ENCODE measurements at places on chromosomes 2 and 18.
A peak's percentile ranks its signal among the peaks of the same experiment; 100 is the strongest.

GRCh38 chr2:66604326-66604725 is 169.4 kb downstream of the MEIS1 start:
- DNase-seq = no peak

- DNase-seq = no peak
Observed at GRCh38 chr2:16629044-16629443, 36.6 kb downstream of the CYRIA start.

DNA sequence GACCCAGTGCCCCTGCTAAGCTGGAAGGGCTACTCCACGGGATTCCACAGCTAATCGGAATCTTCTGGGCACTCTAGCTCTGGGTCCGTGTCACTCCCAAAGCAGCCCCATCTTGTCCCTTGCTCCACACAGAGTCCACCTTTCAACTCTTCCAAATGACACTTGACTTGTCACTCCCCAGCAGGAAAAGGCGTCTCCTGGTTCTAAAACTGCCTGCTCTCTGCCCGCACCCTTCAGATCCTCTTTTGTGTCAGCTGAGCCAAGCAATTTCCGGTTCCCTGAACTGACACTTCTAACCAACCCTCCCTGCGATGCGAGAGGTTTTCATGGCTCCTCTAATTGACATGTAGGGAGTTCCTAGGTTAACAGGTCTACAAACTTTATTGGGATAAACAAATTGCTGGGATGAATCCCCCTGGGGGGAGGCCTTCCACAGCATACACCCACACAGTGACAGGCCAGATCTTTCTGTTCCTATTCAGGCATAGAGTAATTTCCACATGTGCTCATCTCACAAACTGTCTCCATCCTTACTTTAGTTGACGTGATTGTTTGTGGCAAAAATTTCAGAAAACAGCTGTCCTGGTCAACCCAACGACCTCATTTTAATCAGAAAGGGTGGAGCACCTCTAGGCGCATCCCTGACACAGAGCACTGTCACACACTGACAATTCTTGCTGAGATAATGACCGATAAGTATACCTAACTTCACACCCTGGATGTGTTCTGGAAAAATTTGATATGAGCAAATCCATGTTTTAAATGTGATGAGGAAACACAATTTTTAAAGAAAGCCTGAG is 104.9 kb downstream of the RBMS1 start:
- DNase-seq = no peak

DNA sequence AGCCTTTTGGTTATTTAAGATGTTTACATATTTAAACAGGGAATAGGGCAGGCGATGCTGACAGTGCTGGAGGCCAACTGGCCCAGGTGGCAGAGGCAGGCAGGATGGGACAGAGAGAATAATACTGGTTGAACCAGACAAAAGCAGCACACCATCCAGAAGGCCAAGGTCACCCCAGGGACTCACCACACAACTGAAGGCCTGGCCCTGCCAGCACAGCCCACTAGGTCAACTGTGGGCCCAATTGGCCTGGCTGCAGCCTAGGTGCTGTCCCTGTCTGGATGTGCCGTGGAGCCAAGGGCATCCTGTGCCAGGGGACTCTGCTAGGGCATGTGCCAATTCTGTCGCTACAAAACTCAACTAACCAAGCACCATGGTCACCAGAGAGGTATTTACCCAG is 69.2 kb downstream of the RNF152 start:
- no peak for DNase-seq

GRCh38 chr2:67965246-67965645 is 97.6 kb downstream of the C1D start:
- DNase-seq = no peak

- DNase-seq = no peak
Observed at GRCh38 chr2:11446733-11447248, 19.2 kb downstream of the E2F6 start.

- DNase-seq = no peak
Observed at GRCh38 chr18:9732031-9732430, 23.9 kb downstream of the RAB31 start.

- no peak for DNase-seq
Observed at GRCh38 chr2:33129263-33130053, 182.7 kb downstream of the LTBP1 start.

- peak; percentile 1 for DNase-seq
Observed at GRCh38 chr2:160109939-160110673, 47.7 kb upstream of the PLA2R1 start.

DNA sequence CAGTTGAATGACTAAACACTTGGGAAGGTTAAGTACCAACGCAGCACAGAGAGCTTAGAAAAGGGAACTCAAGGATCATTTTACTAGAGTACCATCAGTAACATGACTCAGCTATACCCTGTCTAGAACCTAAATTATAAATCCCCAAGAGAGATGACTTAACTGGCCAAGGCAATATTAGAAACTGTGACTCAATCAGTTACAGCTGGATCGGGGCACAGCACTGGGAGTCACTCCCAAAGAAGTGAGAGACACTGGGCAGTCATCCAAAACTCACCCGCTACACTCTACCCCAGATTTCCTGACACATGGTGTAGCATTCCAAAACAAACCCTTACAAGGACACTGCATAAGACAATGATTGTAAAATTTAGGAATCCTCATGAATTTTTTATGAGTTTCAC is 17.7 kb downstream of the IWS1 start:
- no peak for DNase-seq

- no peak for DNase-seq
Observed at GRCh38 chr2:10278029-10278762, 24.5 kb upstream of the HPCAL1 start.

DNA sequence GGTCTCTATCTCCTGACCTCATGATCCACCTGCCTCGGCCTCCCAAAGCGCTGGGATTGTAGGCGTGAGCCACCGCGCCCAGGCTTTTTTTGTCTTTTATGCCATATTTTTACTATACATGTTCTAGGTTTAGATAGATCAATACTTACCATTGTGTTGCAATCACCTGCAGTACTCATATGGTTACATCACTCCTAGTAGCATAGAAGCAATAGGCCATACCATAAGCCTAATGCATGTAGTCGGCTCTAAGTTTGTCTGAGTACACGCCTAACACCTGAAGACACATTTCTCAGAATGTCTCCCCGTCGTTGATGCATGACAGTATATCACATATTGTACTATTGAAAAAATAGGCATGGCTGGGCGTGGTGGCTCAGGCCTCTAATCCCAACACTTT is 27.1 kb upstream of the TGIF1 start:
- DNase-seq = no peak

- DNase-seq = no peak
Observed at GRCh38 chr2:235034265-235035118, 82.7 kb downstream of the SH3BP4 start.

DNA sequence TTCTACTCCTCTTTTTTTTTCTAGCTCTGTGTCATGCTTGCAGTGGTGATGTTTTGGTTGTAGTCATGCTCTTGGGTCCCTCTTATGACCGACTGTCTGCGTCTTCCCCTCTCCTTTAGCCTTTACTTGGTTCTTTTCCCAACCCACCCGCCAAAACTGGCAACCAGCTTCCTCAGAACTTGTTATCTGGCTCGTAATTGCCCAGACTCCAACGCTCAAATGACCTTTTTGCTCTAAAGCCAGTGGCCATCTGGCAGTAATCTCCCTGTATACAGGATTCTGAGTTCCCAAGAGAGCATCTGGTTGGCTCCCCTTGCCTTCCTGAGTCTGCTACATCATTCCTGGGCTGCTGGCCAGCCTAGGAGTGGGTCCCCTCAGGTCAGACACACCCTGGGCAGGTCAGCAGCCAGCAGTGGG is 147.2 kb downstream of the MGAT5 start:
- no peak for DNase-seq

DNA sequence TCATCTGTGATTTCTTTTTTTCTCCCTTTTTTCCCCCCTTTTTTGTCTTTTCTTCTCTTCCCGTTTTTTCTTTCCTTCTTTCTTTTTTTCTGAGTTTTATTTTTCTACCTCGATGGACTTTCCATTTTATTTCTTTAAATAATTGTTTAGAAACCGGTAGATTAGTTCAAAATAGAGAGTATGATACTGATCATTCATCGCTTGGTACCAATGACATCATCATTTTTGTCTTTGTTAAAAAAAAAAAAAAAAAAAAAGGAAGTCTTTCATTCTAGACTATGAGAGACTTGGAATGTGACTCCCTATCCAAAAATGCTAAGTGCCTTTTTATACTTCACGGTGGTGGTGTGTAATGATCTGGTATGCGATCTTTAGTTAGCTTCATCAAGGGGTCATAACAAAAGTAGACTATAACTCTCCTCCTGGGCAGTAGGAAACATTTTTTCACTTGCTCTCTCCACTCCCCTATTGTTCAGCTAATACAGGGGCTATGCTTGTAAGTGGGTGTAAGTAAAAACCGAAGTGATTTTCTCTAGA is 1517.5 kb upstream of the ZEB2 start:
- DNase-seq = no peak

DNA sequence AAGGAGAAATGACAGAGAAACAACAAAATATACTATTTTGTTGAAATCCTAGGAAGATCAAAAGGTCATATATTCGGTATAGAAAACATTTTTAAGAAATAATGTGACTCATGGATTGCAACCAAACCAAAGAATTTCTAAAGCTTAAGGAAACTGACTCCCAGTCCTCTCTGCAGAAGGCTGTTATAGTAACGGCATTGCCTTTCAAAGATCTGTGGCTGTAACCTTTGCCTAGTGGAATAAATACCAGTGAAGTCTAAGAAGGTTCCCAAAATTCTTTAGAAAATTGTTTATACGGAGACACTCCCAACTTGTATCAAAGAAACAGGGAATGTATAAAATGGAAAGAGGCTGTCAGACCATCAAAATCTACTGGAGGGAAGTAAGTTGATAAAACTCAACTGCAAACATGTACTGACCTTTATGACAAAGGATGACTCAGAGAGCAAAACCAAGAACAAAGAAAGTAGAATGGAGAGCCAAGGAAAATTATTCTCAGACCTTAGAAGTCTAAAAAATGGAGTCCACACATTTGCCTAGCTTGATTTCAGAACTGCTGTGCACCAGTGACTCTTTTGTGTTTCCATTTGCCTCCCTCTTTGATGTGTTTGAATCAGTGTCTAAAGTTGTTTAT is 48.6 kb upstream of the FSIP2 start:
- no peak for DNase-seq

DNA sequence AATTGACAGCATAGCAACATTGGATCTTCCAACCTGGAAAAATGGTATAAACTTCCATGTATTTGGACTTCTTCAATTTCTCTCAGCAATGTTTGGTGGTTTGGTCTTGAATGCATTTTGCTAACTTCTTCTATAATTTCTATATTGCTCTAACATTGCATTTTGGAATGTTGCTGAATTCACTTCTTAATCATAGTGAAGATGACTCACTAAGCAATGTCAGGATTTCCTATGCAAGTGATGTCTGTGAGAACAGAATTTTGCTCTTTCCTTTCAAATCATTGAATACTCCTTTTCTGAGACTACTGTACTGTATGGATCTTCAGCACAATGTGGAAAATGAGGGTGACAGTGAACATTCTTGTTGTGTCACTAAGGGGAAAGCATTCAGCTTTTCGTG is 28.9 kb upstream of the CDH19 start:
- no peak for DNase-seq

GRCh38 chr2:41936771-41937463 is 110.9 kb upstream of the PKDCC start:
- no peak for DNase-seq

DNA sequence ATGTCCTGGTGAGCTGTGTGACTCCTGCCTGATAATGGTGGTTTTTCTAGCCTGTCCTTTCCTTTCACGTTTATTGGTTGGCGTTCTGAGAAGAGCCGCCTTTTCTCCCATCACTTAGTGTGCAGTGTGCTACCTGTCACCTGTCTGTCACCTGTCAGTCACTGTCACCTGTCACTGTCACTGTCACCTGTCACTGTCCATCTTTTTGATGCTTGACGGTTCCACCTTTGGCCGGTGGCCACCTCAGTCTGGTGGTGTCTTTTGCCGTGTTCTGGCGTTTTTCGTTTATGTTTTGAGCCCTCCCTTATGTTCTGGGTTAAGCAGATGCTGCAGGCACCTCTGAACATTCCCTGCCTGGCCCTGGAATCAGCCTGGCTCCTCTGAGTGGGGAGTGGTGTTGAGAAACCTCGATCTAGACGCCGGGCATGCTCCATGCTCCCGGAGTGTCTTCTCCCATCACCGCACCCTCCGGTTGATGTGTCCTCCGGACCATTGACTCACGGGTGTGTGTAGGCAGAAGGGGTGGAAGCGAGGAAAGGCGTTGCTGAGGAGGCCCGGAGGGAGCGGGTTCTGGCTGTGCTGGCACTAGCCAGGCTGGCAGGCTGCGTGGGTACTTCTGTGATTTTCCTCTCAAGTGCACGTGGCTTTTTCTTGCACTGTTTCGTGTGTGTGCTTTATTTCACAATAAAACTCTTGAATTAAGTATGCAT is 20.7 kb downstream of the DTYMK start:
- no peak for DNase-seq

DNA sequence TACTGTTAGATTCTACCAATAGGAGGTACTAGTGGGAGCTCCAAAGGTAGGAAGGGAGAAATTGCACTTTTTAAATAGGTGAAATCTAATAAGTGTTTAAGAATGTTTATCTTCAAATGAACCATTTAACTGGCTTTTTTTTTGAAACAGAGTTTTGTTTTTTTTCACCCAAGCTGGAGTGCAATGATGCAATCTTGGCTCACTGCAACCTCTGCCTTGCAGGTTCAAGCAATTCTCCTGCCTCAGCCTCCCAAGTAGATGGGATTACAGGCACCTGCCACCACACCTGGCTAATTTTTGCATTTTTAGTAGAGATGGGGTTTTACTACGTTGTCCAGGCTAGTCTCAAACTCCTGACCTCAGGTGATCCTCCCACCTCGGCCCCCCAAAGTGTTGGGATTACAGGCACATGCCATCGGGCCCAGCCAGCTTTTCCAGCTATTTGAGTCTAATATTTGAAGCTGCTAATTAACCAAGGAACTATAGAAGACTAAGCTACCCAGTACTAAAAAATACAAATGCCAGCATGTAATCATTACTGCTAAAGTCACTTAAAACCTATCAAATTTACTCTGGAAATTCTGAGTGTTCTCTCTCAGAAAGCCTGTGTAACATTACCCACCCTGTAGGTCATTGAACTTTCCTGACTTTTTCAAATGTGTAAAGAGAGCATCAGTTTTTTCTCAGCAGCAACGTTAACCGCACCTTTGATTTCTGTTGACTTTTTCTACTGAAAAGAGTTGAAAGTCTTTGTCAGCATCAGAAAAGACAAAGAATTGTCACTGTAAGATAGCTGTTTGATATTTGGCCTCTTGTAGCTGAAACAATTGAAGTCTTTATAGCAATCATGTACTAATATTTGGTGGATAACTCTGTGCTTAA is 24.6 kb upstream of the RNF149 start:
- no peak for DNase-seq

- DNase-seq = no peak
Observed at GRCh38 chr2:233938676-233939370, 21.6 kb downstream of the TRPM8 start.

GRCh38 chr2:208466151-208466919 is 59.7 kb downstream of the PTH2R start:
- DNase-seq = no peak

DNA sequence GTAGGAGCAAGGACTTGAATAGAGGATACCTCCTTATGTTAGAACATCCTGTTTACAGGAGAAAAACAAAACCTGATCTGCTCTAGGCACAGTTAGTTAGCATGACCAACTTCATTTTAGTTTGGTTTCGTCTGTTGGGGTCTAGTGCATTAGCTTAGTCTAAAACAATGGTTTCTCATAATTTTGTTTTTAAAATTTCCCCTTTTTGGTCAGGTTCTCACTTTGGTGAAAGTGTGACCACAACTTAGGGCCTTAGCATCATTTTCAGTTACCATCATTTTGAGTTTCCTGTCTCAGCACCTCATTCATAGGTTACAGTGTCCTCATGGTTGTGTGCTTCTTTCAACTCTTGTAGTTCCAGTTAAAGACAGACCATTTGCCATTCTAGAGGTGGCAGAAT is 1277.0 kb upstream of the SLC39A10 start:
- no peak for DNase-seq
